ENCODE measurements at places on chromosomes 7 and 10.

DNA sequence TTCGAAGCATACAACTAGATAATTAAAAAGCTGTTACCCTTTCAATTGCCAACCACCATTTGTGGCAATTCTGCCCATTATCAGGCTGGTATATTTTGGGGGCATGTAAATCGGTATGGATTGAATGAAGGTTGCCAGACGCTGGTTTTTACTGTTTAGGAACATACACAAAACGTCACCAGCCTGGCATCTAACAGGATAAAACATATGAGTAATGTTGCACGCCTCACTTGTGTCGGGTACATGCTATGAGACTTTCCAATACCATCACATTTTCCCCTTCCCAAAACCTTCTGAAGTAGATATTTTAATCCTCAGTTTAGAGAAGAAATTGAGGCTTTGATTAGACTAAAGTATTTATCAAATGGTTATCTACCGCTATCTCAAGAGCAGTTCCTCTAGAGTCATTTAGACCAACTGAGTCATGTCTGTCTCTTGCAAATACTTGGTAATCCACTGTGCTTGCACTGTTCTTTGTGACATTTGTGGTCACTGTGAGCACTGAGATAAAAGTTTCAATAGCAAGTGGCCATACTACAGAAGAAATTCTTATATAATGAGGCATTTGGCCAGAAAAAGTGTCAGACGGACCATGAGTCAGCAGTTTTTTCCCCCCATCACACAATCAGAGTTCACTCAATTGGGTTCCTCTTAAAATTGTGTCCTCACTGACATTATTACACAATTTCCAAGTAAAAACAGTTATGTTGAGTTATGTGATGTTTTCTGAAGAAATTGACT is 498.7 kb downstream of the NXPH1 start:
- no peaks in the 10 kb centered on the region for H3K36me3 ChIP-seq
- no peak for DNase-seq
- H3K4me1 ChIP-seq: peaks cover 15% of the 10 kb centered on the region
- H3K4me3 ChIP-seq: no peak overlapping the region
- no peaks in the 10 kb centered on the region for H3K27me3 ChIP-seq

DNA sequence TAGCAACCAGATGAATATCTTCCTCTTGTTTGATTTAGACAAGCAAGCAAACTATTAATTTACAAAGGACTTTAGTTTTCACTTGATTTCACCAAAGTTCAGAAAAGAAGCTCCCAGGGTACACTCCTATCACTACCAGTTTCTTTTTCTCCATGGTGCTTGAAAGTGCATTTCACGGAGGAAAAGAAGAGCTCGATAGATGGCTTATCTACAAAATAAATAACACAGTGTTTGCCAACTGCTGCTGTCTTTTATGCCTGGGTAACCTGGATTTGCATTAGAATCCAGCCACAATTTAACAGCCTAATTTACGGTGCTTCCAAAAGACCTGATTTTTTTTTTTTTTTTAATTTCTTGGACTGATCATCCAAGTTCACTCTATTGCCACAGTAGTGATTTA is 275.7 kb downstream of the GPR37 start:
- no peak overlapping the region for H3K27ac ChIP-seq
- DNase-seq: no peak

DNA sequence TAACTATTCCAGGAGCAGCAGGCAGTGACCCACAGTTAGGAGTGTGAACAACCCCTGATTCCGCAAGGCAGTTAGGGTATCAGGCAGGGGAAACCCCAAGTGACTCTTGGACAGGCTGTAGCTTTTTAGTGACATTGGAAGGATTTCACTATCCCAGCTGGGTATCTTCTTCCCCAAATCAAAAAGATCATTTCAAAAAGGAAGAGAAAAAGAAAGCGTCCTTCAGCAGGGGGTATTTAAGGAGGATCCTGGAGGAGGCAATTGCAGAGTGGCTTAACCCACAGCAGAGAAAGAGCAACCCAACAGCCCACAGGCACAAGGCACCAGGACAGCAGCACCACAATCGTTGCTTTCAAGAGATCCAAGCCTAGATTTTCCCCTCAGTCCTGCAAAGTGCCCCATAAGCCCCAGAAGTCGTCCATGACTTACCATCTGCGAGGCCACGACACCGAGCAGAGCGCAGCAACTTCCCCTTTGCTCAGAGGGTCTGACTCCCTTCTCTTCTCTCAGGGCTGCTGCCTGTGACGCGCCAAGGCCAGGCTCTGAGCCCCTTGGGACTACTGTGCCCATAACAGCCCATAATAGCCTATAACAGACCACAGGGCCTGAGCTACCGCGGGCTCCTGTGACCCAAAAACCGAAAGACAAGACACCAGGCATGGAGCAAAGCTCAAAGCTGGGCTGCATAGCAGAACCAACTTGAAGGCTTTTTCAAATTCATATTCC is 19.8 kb downstream of the PIK3AP1 start:
- no peaks in the 10 kb centered on the region for H3K4me1 ChIP-seq
- no peaks in the 10 kb centered on the region for H3K36me3 ChIP-seq
- no peaks in the 10 kb centered on the region for H3K27me3 ChIP-seq
- DNase-seq: no peak

DNA sequence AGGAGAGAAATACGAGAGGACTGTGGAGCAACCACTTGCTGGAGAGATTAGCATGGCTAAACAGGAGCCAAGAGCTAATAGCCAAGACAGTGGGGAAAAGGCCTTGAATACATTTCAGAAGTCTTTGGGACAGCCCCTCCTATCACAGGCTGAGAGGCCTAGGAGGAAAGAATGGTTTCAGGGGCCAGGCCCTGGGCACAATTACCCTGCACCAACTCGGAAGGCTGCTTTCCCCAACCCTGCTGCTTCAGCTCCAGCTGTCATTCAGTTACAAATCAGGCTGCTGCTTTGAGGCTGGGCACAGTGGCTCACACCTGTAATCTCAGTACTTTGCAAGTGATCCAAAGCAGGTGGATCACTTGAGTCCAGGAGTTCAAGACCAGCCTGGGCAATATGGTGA is 32.0 kb upstream of the SLC35G1 start:
- peaks cover 3% of the 10 kb centered on the region for H3K27me3 ChIP-seq
- H3K27ac ChIP-seq: no peak overlapping the region
- no peaks in the 10 kb centered on the region for H3K36me3 ChIP-seq
- H3K4me1 ChIP-seq: no peaks in the 10 kb centered on the region

GRCh38 chr10:71819441-71819861 is 31.6 kb downstream of the PSAP start:
- peaks cover 13% of the 10 kb centered on the region for H3K36me3 ChIP-seq
- H3K27ac ChIP-seq: no peak overlapping the region
- H3K4me1 ChIP-seq: no peaks in the 10 kb centered on the region
- H3K27me3 ChIP-seq: no peaks in the 10 kb centered on the region
- H3K4me3 ChIP-seq: no peak overlapping the region
